ENCODE measurements at places on chromosomes 2 and 18.

DNA sequence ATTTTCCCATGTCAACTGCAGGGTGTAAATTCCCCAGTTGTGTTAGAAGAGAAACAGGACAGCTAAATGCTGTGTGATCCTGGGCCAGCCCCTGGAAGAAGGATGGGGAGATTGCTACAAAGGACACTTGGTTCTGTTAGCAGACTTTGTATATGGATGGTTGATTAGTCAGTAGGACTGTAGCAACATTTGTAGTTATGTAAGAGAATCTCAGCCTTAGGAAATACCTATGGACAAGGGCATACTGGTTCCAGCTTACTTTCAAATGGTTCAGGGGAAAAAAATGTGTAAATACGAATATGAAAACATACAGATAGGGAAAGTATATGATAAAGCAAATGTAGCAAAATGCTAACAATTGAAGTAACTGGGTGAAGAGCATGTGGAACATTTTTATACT, 47.6 kb downstream of the GNAL start:
- no peak for DNase-seq

- peak; percentile 67 for DNase-seq
Observed at GRCh38 chr2:170047331-170048065, 130.4 kb upstream of the MYO3B start.

DNA sequence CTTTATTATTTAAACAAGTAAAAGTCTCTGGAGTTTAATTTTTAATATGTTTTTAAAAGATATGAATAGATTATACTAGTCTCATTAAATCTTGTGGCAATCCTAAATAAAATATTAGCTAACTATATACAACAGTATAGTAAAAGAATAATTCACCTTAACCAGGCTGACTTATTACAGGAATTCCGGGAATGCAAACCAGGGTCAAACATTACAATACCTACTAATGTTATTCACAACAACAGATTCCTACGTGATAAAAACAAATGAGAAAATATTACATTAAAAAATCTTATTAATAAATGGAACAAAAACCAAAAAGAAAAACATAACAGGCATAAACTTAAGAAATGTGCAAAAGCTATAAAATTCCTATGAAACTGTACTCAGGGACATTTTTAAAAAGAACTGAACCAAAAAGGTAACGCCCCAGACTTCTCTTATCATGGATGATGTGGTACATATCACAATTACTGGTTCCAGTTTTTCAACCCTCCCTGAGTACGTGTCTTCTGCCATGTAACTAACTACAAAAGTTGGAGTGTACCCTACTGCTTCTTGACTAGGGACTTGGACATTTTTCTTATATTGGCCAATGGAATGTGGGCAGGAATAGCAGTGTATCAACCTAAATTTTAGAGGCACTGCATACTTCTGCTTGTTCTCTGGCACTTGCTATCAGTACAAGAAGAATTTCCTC, 20.2 kb downstream of the TTC21B start:
- DNase-seq: no peak

- DNase-seq: no peak
Observed at GRCh38 chr2:132381376-132381775, 35.2 kb upstream of the GPR39 start.

DNA sequence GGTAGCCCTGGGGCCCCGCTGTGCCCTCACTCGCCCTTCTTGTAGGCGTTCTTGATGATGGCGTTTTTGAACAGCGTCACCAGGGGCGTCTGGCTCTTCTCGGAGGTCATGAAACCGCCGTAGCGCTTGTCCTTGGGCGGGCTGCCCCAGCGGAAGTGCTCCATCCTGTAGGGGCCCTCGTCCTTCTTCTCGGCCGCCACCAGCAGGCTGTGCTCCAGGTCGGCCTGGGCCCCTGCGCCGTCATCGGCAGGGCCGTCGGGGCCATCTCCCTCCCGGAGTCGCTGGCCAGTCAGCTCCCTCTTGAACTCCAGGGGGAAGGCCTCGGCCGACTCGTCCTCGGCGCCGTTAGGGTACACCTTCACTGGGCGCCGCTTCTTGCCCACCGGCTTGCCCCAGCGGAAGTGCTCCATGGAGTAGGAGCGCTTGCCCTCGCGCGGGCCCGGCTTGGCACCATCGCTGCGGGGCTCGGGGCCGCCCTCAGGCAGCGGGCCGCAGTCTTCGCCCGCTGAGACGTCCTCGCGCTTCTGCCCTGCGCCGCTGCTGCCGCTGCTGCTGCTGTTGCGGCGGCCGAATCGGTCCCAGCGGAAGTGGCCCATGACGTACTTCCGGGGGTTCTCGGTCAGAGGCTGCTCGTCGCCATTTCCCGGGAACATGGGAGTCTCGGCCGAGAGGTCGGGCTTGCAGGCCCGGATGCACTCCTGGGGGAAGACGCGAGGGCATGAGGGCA, 7.2 kb downstream of the POMC start:
- DNase-seq: no peak

- DNase-seq: peak; percentile 64
Observed at GRCh38 chr2:39119732-39120520, 925 bp downstream of the SOS1 start.
